Activated CD8-positive, alpha-beta T cell treated with anti-CD3 and anti-CD28 coated beads for 36 hours (primary cell): ENCODE measurements at places on chromosomes 3 and 15. TPM values are rescaled to one million over a fixed set of nuclear protein-coding genes. Genes with fewer than 3 reads are reported as not detected.

Gene DUOXA1
- total RNA-seq: not detected

Gene RTP1
- total RNA-seq: not detected

Gene TMEM207
- not detected for total RNA-seq

Gene PPARG
- 0.63 TPM for total RNA-seq

Gene THOC7
- 85.5 TPM for total RNA-seq

Gene CD86
- 0.43 TPM for total RNA-seq

Gene TTC23
- total RNA-seq: 4.3 TPM

Gene NUDT16
- total RNA-seq: 5.1 TPM

Gene ADAMTS7
- total RNA-seq: 0.60 TPM

Gene ZNF860
- not detected for total RNA-seq

Gene SI
- total RNA-seq: not detected

Gene LRRIQ4
- 0.18 TPM for total RNA-seq

Gene AHSG
- not detected for total RNA-seq
